ENCODE measurements at places on chromosomes 16 and 17.

DNA sequence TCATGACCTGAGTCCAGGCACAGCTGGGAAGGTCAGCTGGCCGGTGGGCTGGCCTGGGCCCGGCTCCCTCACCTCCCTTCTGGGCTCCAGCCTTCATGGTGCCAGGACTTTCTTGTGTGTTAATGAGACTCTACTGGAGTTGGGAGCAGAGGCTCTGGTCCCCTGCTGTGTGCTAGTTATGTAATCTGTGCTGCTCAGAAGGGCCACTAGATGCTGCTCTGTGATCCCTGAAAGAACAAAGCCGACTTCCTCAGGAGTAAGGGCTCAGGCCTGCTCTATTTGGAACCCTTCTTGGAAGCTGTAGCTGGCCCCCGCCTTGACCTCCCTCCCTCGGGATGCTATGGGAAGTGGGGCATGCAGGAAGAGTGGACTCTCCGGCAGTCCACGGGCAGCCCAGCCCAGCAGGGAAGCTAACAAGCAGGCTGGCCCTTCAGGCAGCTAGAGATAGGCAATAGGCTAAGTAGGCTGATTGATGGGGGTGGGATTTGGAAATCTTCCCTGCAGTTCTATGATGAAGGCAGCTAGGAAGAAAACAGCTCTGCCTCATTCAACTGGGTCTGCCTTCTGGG lies 3.3 kb upstream of the CDK5R1 start:
- peak; percentile 80 for DNase-seq

DNA sequence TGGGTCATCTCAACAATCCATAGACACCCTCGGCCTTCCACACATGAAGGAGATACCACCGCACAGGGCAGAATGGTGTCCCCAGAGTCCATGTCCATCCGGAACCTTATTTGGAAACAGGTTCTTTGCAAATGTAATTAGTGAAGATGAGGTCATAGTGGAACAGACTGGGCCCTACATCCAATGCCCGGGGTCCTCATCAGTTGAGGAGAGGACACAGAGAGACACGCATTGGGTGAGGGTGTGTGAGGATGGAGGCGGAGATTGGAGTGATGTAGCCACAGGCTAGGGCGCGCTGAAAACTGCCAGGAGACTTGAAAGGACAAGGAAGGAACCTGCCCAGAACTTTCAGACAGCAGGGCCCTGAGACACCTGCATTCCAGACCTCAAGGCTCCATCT lies 169.4 kb downstream of the ENGASE start:
- no peak for DNase-seq

GRCh38 chr17:38920374-38921291 lies 4.8 kb upstream of the LASP1NB start:
- no peak for DNase-seq

GRCh38 chr17:33335491-33336173 lies 42.5 kb upstream of the ASIC2 start:
- no peak for DNase-seq

DNA sequence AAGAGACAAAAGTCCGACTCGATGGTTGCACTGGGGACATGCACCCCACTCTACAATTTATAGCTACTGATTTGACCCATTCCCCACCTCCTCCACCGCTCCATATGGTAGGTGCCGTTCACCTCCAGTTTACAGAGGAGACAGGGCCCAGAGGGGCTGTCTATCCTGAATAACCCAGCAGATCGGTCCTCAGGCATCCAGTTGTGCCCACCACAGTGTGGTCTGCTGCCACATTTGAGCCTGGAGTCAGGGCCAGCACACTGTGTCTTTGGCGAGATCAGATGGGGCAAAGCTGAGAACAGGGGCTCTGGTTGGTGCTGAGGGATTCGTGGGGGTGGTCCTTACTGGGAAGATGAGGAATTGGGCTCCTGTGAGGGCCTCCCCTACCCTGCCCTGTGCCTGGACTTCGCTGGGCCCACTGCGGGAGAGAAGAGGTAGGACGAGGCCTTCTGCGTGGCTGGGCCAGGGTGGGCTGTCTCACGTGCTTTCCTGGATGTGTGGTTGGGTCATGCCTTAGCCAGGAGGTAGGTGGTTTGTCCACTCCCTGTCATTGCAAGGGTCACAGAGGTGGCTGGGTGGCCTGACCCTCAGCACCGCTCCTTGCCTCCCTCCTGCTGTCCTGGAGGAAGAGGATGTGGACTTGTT lies 2.8 kb downstream of the ADCY7 start:
- DNase-seq, result no peak

DNA sequence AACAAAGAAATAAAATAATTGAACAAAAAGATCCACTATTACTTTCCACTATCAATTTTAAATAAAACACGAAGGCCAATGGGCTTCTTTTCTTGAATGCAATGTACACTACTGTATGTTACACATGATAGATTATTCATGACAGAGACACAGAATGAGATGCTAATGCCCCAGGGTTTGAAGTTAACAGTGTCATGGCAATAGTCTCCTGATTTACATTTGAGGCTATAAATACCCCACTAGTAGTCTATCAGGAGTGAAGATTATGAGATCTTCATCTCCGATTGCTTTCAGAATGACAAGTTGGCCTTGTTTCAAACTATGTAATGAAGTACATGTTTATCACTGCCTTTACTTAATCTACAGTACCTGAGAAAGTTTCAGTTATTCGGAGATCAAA lies 84.4 kb downstream of the RPGRIP1L start:
- DNase-seq, result no peak

DNA sequence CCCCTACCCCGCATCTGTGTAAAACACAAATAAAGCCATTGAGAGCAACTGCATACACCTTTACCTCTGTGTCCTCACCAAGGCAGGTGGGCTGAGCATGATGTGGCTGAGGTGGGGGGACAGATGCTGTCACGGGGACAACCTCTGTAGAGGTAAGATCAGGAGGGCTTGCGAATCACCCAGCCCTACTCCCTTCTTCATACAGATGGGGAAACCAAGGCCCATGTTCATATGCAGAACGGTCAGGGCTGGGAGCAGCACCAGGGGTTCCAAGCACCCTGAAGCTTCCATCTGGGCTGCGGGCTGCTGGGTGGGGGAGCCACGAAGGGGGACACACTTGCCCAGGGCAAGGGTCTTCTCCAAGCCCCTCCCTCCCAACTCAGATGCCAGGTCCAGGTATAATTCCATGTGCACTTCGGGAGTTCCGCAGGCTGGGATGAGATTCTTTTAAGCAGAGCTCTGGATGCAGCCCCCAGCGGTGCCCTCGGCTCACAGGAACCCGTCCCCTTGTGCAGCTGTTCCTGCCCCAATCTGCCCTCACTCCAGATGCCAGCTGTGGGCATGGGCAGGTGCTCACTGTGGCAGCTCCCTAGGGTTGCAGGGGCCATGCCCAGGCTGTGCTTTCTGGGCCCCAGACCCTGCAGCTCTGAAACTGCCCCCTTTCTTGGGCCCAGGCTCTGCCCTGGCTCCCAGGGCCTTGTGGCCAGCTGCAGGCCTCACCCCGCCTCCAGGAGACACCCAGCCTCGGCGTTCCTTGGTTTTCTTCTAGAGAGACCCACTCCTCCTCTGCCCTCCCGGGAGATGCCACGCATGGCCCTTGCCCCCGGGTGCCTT lies 9.6 kb downstream of the CTRB1 start:
- DNase-seq, result no peak

DNA sequence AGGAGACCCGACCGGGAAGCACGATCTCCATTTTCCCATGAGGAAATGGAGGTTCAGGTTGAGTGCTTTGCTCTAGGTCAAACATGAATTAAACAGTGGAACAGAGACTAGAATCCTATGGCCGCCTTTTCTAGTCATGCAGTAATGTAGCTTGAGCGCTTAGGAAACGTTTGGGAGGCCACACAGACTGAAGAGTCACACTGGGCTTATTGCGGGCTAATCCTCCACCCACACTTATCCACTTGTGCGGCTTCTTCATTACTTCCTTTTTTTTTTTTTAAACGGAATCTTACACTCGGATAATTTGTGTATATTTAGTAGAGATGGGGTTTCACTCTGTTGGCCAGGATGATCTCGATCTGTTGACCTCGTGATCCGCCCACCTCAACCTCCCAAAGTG lies 26.0 kb downstream of the CACNG3 start:
- no peak for DNase-seq

DNA sequence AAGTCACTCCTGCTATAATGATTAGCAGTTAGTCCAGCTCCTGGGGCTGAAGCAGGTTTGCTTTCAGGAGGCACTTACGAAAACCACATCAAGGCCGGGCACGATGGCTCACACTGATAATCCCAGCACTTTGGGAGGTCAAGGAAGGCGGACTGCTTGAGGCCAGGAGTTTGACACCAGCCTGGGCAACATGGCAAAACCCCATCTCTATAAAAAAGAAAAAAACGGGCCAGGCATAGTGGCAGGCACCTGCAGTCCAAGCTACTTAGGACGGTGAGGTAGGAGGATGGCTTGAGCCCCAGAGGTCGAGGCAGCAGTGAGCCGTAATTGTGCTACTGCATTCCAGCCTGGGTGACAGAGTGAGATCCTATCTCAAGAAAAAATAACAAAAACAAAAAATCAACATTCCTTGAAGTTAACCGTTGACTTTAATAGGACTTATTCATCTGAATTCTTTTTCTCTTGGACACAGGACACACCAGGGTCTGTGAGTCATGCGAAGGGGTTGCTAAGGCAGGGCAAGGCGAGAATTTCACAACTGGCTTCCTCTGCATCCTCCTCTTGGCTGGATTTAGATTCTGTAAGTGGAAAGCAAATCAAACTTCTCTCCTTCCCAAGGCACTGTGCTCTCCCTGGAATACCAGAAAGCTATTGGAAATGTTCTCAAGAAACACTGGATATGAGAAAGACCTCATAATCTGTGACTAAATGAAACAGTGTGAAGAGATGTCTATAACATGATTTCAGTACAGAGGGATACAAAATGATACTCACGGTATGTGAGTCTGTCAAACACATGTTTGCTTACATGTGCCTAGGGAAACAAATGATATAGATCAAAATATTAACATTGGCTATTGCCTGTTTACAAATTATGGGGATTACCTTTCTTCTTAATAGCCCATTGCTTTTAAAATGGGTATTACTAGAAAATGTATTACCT lies 99.5 kb downstream of the SYCE1L start:
- no peak for DNase-seq

- peak; percentile 79 for DNase-seq
These were observed 1.1 kb upstream of the SLC43A2 start for GRCh38 chr17:1629504-1630310.

- no peak for DNase-seq
These were observed 40.7 kb upstream of the DOC2B start for GRCh38 chr17:222172-222571.

GRCh38 chr17:49100601-49101000 lies 32.0 kb upstream of the B4GALNT2 start:
- DNase-seq, result no peak
